SK-N-SH treated with all-trans-retinoic acid at 6 μM for 48 hours (cell line): ENCODE measurements at places on chromosomes 13 and 19.

DNA sequence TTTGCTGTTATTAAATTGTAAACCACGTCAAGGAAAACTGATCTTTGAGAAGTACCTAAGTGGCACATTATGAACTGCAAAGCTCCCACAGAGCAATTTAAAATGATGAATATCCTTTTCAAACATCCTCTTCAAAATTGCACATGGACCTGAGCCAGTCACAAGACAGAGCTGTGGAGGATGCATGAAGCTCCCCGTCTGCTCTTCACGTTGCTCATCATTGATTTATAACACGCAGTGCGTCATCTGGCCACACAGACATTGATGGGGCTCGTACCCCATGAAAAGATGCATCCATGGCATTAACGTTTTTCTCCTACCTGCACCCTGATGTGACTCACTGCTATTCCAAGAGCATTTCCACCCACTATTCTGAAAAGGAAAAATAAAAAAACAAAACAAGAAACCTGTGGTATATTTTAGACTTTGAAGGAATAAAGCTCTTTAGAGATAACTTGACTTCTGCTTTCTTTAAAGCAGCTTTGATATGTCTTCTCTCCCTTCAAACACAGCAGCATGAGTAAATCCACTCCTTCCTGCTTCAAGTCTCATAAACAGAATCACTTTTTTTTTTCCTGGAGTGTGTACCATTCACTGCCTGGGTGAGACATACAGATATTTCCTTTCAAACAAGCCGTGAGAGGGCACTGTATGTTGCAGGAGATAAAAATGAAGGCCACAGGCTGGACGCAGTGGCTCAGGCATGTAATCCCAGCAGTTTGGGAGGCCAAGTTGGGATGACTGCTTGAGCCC, 7.2 kb upstream of the SERTM1 start:
- ATAC-seq = no peak

- ATAC-seq = peak; percentile 54; the same call in 1 of the 3 replicates
These were observed 20.6 kb upstream of the USP29 start for GRCh38 chr19:57099199-57099661.

DNA sequence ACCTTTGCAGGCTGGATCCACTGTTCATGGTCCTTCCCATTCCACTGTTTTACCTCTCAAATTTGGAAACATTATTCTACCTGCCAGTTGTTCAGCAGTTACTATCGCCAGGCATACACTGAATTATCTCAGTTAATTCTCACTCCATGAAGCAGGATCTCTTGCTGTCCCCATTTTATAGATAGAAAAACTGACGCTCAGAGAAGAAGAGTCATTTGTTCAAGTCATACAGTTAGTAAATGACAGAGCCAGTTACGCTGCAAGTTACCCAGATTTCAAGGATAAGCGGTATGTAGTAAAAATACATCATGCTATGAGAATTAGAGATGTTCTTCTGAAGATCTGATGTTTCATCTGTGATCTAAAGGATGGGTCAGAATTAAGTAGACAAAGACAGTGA, 40.2 kb upstream of the IGSF23 start:
- no peak for ATAC-seq

DNA sequence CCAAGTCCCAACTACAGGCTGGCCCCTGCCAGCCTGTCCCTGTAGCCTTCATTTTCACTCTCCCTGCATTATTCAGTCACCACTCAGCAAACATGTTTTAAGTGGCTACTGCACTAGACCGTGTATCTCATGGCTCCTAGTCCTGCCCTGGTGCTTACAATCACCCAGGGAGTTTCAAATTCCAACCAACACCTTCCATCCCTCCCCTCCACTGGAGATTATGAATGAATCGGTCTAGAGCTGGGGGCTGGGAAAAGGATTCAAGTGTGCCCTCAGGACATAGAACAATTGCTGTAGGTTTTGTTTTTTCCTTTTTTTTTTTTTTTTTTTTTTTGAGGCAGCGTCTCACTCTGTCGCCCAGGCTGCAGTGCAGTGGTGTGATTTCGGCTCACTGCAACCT, 15.0 kb upstream of the TNFAIP8L1 start:
- ATAC-seq = no peak

DNA sequence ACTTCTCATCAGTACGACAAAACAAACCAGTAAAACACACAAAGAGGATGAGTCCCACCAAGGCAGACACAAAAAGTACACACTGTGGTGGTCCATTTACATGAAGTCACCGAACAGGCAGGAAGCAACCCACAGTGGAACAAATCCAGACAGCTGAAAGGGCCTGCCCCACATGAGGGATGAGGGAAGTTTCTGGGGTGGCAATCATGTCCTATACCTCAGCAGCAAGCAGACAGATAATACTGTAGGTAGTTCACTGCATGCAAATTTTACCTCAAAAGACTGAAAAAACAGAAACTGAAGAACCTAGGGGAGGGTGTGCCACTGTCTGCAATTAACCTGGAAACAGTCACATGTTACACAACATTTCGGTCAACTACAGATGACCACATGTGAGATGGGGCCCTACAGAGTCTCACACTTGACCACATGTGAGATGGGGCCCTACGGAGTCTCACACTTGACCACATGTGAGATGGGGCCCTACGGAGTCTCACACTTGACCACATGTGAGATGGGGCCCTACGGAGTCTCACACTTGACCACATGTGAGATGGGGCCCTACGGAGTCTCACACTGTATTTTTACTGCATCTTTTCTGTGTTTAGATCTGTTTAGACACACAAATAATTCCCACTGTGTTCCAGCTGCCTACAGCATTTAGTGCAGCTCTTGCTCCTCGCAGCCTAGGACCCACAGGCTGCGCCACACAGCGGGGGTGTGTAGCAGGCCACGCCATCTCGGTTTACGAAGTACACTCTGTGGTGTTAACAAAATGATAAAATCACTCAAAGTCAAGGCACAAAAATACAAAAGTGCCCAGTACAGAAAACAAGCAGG, 22.2 kb downstream of the PCID2 start:
- no peak for ATAC-seq

- peak; percentile 87 for ATAC-seq
These were observed 250.3 kb upstream of the ATXN8OS start for GRCh38 chr13:69857183-69857821.

- ATAC-seq = peak; percentile 68
These were observed 7.5 kb upstream of the LIN7B start for GRCh38 chr19:49106648-49107135.

- peak; percentile 96 for ATAC-seq
These were observed 3.7 kb downstream of the KASH5 start for GRCh38 chr19:49391581-49392399.

DNA sequence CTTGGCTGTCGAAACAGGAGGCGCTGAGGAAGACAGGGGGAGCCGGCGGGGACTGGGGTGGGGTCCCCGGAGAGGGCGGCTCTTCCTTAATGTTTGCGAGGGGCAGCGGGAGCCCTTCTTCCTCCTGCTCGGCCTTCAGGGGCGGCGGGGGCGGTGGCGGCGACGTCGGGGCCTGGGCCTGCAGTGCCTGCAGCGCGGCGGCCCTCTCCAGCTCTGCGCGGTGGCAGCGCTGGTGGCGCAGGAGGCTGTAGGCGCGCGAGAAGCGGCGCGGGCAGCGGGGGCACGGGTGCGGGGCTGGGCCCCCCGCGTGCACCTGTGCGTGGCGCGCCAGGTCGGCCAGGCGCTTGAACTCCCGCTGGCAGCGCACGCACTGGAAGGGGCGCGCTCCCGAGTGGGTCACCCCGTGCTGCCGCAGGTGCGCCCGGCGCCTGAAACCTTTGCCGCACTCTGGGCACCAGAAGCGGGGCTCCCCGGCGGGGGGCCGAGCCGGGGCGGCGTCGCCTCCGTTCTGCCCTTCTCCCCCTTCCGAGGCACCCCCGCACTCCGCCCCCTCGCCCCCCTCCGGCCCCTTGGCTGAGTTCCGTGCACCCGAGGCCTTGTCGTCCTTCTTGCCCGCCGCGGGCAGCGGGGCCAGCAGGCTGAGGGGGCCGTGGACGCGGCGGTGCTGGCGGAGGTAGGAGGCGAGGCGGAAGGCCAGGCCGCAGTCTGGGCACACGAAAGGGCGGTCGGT, 2.5 kb downstream of the ZNF579 start:
- no peak for ATAC-seq

GRCh38 chr19:872266-872951, 12.9 kb downstream of the CFD start:
- no peak for ATAC-seq

- ATAC-seq = no peak
These were observed 38.8 kb downstream of the ZNF611 start for GRCh38 chr19:52695996-52696395.

GRCh38 chr19:44891016-44891882, at the start of gene TOMM40:
Gene TOMM40 (plus strand): TSS chr19:44891254. CDS start chr19:44891416, 162 bp downstream.
- ATAC-seq = no peak

DNA sequence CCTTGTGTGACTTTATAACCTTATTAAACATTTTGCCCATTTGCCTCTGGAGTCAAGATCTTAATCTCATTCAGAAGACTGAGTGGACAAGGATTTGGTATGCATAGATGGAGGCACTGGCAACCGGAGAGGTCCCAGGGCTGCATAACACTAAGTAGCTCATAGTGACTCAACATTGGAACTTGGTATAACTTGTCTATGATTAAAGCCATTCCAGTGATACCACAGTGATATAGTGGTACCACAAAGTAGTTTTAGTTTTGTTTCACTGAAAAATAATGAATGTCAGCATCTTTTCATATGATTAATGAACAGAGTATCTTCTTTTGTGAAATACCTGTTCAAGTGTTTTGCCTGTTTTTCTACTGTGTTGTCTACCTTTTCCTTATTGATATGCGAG, 26.4 kb downstream of the CDK8 start:
- ATAC-seq = peak; percentile 96

DNA sequence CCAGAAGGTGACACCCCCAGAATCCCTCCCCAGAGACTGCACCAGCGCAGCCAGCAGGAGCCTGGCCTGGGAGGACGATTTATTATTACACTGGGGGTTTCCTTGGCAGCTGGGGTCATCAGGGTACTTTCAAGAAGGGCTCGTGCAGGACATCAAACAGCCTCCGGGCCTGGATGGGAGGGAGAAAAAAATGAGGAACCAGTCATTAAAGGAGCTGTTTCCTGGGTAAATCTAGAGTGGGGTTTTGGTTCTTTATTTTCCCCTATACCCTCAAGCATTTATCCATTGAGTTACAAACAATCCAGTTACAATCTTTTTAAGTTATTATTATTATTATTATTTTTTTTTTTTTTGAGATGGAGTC, 3.1 kb downstream of the POLR1G start:
- no peak for ATAC-seq

DNA sequence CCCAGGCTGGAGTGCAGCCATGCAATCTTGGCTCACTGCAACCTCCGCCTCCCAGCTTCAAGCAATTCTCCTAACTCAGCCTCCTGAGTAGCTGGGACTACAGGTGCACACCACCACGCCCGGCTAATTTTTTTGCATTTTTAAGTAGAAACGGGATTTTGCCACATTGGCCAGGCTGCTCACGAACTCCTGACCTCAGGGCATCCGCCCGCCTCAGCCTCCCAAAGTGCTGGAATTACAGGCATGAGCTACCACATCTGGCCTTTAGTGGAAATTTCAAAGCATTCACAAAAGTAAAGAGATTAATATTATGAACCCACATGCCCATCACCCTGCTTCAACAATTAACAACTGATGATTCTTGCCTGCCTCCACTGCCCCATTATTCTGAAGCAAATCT, 20.5 kb upstream of the LATS2 start:
- ATAC-seq = no peak

DNA sequence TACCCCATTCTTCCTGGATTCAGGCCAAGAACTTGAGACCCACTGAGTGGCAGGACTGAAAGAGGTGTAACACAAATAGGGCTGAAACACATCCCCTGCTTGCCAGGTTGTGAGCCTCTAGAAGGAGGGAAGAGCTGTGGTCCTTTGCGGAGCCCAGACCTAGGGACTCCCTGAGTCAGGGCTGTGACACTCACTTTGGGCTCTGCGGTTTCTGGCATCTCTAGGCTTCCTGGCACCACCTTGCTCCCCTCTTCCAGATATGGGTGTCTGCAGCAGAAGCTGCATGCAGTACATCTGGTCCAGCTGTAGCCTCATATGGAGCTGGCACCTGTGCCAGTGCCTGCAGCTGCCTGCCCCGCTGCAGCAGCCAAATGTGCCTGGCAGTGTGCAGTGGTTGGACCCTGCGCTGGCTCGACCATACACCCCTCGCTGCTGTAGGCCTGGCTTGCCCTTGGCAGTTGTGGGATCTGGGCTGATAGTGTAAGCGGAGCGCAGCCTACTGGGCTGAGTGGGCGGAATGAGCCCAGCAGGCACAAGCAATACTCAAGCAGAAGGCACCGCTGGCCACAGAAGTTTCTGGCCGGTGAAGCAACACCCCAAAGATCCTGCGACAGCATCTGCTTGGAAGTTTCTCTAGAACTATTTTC, 290.4 kb downstream of the SLITRK6 start:
- ATAC-seq = peak; percentile 56

GRCh38 chr19:49364083-49364737, 533 bp downstream of the DKKL1 start:
- no peak for ATAC-seq

DNA sequence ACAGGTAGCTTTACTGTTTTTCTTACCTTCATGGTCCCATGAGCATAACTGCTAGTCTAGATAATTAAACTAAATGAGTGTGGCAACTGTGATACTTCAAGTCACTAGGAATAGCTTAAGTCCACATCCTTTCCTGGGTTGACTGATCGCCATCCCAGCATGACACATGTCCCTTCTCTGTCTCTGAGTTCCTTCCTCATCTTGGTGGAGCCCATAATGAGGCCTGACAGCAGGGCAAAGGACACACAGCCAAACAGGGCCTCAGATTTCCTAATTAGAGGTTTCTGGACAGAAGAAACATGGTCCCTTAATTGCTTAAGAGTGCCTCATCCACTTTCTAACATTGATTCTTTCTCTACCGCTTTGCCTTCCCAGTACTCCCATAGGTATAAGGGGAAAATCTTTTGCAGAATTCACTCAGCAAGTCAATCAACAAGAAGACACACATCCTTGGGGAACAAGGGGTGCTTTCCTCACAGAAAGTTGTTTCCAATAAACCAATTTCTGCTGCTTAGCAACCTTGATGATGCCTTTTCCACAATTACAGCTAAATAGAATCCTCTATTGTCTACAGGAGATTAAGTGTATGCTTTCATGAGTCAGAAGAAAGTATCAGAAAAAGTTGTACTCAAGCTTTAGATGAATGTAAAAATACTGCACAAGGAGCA, 208.3 kb upstream of the SERP2 start:
- ATAC-seq = no peak

DNA sequence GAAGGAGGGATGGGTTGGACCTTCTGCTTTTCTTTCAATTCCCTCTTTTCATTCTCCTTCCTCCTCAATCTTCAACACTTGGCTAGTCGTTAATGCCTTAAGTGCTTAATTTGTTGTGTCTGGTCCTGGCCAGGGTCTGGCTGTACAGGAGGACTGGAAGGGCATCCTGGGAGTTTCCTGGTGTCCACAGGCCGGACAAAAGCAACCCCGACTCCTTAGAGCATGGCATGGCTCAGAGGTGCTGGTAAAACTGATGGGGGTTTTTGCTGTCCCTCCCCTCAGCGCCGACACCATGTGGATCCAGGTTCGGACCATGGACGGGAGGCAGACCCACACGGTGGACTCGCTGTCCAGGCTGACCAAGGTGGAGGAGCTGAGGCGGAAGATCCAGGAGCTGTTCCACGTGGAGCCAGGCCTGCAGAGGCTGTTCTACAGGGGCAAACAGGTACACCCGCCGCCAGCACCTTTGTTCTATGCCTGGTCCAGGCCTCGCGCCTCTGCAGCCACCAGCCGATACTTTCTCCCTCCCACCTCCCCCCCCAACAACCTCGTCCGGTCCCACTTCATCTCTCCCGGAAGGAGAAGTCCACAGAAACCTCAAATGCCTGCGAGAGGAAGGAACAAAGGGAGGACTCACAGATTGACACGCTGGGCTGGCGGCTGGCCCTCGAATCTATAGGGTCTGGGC, 1.4 kb downstream of the UHRF1 start:
- ATAC-seq = no peak; the same call in 2 of the 3 replicates
